OCI-M1 (cell line): ENCODE measurements at places on chromosomes 7 and 10.

DNA sequence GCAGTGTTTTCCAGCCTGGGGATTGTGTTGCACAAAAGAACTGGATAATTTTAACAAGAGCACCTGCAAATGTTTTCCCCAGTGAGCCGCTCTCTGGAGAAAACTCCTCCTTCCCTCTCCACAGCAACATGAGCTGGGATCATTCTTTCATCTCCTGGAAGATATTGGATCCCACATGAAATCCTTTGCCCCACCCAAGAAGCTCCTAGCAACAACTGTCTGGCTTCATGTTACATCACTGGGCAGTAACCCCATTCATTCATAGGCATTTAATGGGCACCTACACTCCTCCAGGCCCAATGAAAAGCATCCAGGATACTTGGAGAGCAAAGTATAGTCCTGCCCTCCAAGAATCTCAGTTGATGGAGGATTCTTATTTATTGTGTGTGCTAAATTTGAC, 27.2 kb downstream of the LSM5 start:
- no peak for DNase-seq

DNA sequence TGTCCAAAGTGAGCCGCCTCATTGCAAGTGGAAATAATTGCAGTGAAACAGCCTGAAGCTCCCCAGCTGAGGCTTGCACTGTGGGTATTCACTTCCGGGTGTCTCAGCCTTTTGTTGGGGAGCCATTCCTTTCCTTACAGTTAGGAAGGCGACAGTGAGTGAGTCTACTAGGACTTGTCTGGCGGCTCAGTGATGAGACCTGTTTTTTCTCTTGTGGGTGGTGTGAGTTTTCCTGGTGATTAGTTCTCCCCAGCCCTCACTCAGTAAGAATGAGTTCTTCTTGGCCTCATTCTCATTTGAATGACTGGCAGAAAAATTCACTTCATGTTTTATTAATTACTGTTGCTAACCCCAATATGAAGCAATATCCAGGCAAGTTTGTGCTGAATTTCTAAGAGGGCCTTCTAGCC, 2.6 kb downstream of the PGAM1 start:
- no peak for DNase-seq

- no peak for DNase-seq
These were observed 60.0 kb downstream of the HGF start for GRCh38 chr7:81709836-81710235.

- peak; percentile 93 for DNase-seq
These were observed 66.3 kb upstream of the KLF6 start for GRCh38 chr10:3850999-3851937.

DNA sequence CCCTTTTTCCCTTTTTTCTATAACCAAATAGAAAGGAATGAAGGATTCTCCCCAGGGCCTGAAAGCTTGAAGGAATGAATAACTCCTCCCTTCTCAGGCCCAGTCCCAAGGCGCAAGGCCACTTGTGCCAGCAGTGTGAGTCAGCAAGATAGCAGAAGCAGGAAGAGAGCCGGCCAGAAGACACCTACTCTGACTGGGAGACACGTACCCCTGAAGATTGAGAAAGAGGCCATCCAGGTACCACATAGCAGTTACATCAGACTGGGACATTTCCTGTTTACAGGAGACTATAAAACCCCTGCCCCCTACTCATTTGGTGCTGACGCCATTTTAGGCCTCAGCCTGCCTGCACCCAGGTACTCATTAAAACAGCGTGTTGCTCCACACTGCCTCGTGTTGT, 65.5 kb downstream of the LRRC17 start:
- DNase-seq, result peak; percentile 62

DNA sequence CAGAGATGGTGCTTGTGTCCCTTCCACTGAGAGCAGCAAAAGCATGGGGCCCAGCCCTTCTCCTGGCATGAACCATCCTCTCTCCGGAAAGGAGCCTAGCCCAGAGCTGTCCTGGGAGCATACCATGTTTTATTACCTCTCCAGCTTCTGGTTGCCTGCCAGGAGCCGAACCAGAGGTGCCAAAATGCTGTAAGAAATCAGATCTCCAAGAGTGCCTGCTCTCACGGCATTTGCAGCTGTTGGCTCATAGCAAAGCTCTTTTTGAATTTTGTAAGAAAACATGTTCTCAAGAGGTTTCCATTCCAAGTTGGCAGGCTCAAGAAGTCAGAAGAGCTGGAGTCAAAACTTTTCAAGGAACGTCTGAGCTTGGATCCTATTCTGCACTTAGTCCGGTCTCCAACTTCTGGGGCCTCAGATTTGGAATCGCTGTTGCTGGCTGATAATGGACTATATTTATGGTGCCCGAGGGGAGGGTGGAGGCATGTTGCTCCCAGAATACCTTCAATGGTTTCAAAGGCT, 211.7 kb upstream of the MKI67 start:
- no peak for DNase-seq

GRCh38 chr7:143381427-143382125, 431 bp downstream of the ZYX start:
- peak; percentile 12 for DNase-seq
